ENCODE measurements at places on chromosomes 11 and 22. TPM values are rescaled to one million over a fixed set of nuclear protein-coding genes. Genes with fewer than 3 reads are reported as not detected.

UCP3 gene
- 0.11 TPM for total RNA-seq

OR5P2 gene
- total RNA-seq: not detected

TMEM25 gene
- total RNA-seq: 13.0 TPM

CLMP gene
- 103 TPM for total RNA-seq

GRK2 gene
- 34.7 TPM for total RNA-seq

CRYBB1 gene
- not detected for total RNA-seq

RFPL2 gene
- not detected for total RNA-seq

MS4A12 gene
- total RNA-seq: not detected

OR51B5 gene
- not detected for total RNA-seq

HNRNPUL2 gene
- total RNA-seq: 9.6 TPM

TRIM29 gene
- 0.11 TPM for total RNA-seq

UBQLN3 gene
- not detected for total RNA-seq

GRAP2 gene
- not detected for total RNA-seq

C1QTNF4 gene
- total RNA-seq: 0.25 TPM

GTF2H1 gene
- total RNA-seq: 67.6 TPM

TCN1 gene
- not detected for total RNA-seq

TRIM49 gene
- not detected for total RNA-seq

TRPM5 gene
- total RNA-seq: not detected

JAML gene
- under 0.01 TPM for total RNA-seq

RTN4R gene
- 0.77 TPM for total RNA-seq

SCGB1D2 gene
- not detected for total RNA-seq

LINC01488 gene
- total RNA-seq: not detected

ARHGAP20 gene
- 3.6 TPM for total RNA-seq

LRRN4CL gene
- total RNA-seq: 12.2 TPM

RAB36 gene
- 4.8 TPM for total RNA-seq

KCNE3 gene
- total RNA-seq: 5.2 TPM

SLC22A25 gene
- total RNA-seq: not detected

LRRC74B gene
- not detected for total RNA-seq

HEPN1 gene
- not detected for total RNA-seq

TUB gene
- total RNA-seq: 8.9 TPM

OR56A1 gene
- total RNA-seq: not detected

TMEM86A gene
- total RNA-seq: 0.25 TPM
